Activated CD8-positive, alpha-beta memory T cell treated with anti-CD3 and anti-CD28 coated beads for 24 hours (primary cell): ENCODE measurements at places on chromosomes 11 and 22.

GRCh38 chr11:2077061-2077802, 62.0 kb downstream of the IGF2 start:
- DNase-seq = no peak

DNA sequence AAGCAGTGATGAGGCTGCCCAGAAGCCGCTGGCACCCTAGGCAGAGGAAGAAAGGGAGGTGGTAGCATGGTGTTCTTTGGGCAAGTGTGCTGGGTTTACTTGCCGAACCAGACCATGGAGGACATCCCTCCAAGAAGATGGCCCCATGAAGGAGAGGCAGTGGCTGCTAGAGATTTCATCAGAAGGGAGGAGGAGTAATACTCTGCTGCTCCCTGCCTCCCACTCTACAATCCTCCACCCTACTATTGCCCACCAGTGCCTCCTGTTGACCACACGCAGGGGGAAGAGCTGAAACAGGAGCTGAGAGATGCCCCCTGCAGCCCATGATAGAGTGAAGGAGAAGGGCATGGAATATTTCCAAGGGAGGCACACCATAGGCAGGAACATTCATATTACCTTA, 51.0 kb upstream of the PRSS23 start:
- DNase-seq = no peak

DNA sequence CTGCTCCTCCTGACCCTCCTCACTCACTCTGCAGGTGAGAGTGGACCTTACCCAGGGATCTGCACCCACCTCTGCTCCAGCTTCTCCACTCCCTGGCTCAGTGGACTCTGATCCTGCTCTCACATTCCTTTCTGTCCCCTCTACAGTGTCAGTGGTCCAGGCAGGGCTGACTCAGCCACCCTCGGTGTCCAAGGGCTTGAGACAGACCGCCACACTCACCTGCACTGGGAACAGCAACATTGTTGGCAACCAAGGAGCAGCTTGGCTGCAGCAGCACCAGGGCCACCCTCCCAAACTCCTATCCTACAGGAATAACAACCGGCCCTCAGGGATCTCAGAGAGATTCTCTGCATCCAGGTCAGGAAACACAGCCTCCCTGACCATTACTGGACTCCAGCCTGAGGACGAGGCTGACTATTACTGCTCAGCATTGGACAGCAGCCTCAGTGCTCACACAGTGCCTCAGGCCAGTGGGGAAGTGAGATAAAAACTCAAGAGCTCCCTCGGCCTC, 29.7 kb upstream of the VPREB1 start:
- DNase-seq = no peak

- DNase-seq = no peak
Observed at GRCh38 chr11:16981651-16982194, 32.5 kb downstream of the PLEKHA7 start.

- DNase-seq = no peak
Observed at GRCh38 chr11:22390283-22390655, 52.1 kb downstream of the SLC17A6 start.

- no peak for DNase-seq
Observed at GRCh38 chr11:113161711-113162591, 152.4 kb upstream of the TTC12 start.
